Left renal pelvis (tissue), 4 donors: ENCODE measurements at places on chromosomes 6 and 20.

- no peak for DNase-seq
These were observed 36.9 kb upstream of the CCDC167 start for GRCh38 chr6:37536491-37537190.

- no peak for DNase-seq
These were observed 85.1 kb downstream of the SMOC2 start for GRCh38 chr6:168525926-168526630.

DNA sequence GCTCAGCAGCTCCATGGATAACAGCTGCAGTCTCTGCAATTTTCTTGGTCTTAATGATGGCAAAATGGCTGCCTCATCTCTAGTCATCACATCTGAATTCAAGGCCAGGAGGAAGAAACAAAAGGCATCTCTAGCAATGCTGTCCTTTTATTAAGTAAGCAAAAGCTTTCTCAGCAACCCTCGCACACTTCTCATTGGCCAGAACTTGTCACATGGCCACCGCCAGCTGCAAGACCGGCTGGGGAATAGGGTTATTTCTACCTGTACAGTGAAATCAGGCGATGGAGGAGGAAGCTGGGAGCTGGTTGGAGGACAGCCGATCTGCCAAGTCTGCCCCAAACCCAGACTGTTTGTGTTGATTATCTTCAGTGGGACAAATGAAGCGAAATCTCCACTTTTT lies 33.4 kb downstream of the ANKRD60 start:
- no peak for DNase-seq

DNA sequence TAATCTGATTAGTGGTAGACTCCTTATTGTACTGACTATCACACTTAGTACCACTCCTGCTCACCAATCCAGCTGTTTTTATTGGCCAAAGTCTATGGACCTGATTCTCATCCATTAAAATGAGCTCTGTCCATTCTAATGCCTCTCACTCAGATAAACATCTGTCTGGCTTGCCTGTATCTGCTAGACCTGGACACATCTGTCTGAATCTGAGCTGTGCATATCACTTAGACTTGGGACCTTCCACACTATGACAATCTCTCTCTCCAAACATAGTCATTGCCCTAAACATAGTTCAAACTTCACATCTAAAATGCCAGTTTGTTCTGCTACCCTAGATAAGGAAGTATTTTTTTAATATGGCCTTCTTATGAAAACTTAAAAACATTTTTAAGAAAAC lies 92.6 kb downstream of the CENPW start:
- DNase-seq = no peak

DNA sequence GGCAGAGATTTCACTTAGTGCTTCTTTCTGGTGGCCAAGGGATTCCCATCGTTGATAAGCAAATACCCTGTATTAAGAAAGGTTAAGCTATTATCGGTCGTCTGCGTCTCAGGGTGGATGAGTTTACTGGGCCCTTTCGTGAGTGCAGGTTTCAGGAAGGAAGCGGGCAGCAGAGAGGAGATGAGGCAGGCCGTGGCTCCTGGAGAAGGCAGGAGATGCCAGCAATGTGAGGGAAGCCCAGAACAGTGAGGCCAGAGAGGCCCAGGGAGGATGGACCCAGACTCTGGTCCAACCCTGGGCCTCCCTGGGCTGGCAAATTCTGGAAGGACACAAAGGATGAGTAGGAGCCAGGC lies 11.2 kb downstream of the TFEB start:
- DNase-seq = no peak

DNA sequence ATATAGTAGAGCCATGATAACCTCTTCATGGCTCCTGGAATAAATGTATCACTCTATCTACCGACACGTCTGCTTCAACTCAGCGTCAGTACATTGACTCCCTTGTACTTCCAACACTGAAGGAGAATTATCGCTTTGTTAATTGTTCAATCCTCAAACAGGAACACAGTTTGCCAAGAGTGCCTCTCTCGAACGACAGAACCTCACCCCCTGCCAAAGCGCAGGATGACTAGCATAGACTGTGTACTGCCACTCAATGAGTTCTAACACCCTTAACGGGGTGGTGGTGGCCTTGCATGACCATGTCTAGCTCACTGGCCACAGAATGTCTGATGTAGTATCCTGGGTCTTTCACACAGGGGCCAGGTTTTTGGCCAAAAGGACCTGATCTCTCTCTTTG lies 81.4 kb upstream of the HEY2 start:
- DNase-seq = no peak

DNA sequence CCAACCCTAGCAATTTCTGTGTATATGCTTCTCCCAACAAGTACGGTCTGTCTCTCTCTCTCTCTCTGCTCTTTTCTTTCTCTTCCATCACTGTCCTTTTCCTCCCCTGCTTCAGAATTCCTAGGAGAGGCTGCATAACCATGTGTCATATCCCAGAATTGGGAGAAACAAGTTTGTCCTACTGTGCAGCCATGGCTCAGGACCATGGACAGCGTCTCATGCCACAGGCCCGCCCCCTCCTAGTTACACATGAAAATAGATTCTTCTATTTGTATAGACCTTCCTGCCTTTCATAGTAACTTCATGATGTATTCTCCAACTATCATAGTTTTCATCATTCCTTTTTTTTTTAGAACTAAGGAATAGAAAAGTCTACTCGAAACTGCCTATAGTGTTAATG lies 98.0 kb downstream of the FNDC1 start:
- DNase-seq = no peak

DNA sequence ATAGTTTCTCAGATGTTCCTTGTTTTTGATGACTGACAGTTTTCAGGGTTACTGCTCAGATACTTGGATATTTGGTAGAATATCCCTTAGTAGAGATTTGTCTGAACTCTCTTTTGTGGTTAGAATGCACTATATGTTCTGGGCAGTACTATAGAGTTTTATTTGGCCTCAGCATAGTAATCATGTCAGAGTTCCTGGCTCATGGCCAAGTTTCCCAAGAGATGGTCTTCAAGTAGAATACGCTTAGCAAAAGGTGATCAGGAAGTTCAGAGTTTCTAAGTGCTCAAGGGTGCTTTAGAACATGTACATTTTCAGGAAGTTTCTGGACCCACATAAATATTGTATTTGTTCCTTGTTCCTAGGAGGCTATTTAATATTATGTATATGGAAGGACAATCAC lies 1209.7 kb upstream of the GJE1 start:
- DNase-seq = no peak

DNA sequence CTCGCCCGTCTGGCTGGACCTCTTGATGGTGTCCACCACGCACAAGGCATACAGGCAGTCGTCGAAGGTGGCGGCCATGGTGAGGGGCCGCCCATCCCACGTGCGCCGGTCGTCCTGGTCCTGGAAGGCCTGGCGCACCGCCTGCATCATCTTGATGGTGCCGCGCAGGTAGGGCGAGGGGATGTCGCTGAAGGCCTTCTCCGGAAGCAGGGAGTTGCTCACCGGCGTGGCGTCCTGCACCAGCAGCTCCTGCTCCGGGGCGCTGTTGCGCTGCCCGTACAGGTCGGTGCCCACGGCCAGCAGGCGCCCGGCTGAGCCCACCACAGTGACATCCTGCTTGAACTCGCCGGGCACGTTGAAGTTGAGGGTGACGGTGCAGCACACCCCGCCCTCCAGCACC lies 36.5 kb upstream of the TBC1D7 start:
- DNase-seq = no peak

DNA sequence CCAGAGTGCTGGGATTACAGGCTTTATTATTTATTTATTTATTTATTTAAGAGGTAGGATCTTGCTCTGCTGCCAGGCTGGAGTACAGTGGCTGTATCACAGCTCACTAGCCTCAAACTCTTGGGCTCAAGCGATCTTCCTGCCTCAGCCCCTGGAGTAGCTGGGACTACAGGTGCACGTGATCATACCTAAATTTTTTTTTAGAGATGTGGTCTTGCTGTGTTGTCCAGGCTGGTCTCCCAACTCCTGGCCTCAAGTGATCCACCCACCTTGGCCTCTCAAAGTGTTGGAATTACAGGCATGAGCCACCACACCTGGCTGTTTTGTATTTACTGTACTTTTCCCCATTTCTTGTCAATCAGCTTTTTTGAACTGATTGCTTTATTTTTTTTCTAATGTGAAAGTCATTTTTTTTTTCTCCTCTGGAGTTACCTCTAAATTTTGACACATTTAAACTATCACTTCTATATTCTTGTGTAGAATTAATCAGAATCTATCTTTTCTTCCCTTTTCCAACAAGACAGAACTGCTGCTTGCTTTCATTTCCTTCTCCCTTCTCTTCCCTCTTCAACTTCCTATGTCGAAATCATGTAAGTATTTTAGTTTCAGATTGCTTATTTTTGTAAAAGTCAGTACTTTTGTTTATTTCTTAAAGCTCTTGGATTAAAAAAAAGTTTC lies 12.0 kb downstream of the PANK2 start:
- no peak for DNase-seq

- DNase-seq = no peak
These were observed 15.9 kb upstream of the ADGB start for GRCh38 chr6:146582857-146583256.

DNA sequence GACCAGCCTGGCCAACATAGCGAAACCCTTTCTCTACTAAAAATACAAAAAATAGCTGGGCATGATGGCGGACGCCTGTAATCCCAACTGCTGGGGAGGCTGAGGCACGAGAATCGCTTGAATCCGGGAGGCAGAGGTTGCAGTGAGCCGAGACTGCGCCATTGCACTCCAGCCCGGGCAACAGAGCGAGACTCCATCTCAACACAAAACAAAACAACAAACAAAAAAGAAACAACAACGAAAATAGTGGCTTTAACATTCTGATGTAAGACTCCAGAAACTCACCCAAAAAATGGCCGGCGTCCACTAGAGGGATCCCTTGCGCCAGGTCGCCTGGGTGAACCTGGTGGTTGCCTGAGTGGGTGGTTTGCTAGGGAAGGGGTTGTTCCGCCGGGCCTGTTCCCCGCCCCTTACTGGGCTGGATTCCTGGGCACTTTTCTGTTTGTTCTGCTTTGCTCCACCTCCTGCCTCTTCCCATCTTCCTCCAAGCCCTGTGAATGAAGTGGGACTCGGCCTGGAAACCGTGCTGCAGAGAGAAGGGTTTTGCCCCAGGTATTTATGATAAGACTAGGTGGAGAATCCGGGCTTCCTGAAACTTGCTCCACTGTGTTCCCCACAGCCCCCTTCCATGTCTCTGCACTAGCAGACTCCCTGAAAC lies 1.5 kb downstream of the PABPC1L start:
- no peak for DNase-seq

GRCh38 chr6:24908650-24909035 lies 27.1 kb downstream of the RIPOR2 start:
- no peak for DNase-seq

DNA sequence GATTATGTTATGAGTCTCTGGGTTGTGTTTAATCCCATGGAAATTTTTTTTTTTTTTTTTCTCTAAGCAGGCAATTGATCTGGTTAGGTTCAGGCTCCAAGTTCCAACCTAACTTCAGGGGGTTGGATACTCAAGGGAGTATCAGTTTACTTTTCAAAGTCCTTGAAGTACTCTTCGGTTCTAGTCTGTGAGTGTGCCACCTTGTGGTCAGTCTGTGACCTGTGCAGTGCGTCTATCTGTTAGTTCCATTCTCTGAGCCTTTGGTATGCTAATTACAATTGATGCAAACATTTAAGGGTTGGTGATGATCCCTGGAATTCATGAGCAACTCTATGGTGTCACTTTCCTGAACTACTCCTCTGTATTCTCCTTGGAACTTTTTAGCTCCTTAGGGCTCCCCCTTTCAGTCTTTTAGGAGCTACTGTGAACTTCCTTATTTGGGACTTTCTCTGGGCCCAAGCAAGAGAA lies 342.0 kb downstream of the SOX4 start:
- no peak for DNase-seq

DNA sequence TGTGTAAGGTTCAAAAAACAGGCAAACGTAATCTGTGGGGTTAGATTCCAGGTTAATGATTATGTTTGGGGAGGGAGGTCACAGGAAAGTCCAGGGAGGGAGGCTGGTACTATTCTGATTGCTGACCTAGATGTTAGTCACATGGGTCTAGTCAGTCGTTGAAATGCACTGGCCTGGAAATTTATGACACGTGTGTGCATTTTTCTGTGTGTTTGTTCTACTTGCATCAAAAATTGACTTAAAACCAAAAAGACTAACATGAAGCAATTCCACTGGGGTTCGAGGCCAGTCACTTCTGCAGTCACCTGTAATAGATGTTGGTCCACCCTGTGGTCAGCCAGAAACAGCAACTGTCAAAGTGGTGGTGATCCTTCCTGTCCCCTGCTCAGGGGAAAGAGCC lies 104.2 kb upstream of the MLN start:
- DNase-seq = no peak

DNA sequence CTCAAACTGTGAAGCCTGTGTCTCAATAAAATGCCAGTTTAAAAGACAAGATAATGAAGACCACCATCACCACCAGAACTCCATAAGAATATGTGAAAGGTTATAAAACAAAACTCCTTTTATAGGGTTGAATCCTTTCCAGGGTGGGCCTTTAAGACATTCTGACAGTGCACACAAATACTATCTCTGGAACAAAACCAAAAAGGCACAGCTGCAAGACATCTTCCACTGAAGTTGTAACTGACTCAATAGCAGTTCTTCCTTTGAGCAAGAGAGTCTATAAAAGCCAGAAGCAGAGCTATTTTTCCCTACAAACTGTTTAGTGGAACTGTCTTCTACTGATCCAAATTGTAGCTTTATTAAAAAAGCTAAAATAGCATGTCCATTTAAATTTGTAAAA lies 81.6 kb downstream of the EPB41L2 start:
- peak; percentile 73 for DNase-seq

GRCh38 chr20:19783966-19784401 lies 25.9 kb downstream of the RIN2 start:
- no peak for DNase-seq

- DNase-seq = no peak
These were observed 8.8 kb upstream of the PARD6B start for GRCh38 chr20:50722424-50723155.

DNA sequence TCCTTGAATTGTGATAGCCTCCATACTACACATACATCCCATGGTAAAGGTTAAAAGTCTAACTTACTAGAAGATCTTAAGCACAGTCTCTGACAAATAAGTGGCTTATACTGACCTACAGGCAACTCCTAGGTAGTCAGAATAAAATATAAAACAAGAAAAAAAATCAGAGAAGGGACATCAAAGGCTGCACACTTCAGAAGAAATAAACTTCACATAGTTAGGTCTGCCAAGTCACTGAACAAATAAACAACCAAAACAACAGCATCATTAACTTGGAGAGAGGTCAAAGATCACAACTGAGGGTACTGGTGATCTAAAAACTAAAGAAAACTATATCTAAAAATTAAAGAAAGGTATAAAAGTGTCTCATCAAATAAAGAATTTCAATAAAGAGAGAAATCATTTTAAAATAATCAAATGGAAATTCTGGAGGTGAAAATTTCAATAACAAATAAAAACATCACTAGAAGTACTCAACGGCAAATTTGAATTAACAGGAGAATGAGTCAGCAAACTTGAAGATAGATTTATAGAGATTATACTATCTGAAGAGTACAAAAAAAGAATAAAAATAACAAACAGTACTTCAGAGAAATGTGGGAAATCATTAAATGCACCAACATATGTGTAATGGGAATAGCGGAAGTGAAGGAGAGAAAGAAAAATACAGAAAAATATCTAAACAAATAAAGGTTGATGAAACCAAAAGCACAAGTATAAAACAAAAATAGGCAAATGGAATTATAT lies 88.0 kb upstream of the UST start:
- no peak for DNase-seq

GRCh38 chr20:50126662-50127061 lies 13.7 kb upstream of the UBE2V1 start:
- DNase-seq = no peak
